ENCODE measurements at places on chromosomes 4 and X.

GRCh38 chr4:41065434-41066006, 148.8 kb downstream of the APBB2 start:
- H3K4me1 ChIP-seq, result no peaks in the 10 kb centered on the region
- DNase-seq, result no peak
- H3K27me3 ChIP-seq, result no peaks in the 10 kb centered on the region
- no peak overlapping the region for H3K27ac ChIP-seq

GRCh38 chrX:122863067-122863466, 321.0 kb upstream of the GRIA3 start:
- H3K4me3 ChIP-seq, result no peak overlapping the region
- H3K4me1 ChIP-seq, result no peaks in the 10 kb centered on the region
- H3K27me3 ChIP-seq, result no peaks in the 10 kb centered on the region
- H3K36me3 ChIP-seq, result no peaks in the 10 kb centered on the region

DNA sequence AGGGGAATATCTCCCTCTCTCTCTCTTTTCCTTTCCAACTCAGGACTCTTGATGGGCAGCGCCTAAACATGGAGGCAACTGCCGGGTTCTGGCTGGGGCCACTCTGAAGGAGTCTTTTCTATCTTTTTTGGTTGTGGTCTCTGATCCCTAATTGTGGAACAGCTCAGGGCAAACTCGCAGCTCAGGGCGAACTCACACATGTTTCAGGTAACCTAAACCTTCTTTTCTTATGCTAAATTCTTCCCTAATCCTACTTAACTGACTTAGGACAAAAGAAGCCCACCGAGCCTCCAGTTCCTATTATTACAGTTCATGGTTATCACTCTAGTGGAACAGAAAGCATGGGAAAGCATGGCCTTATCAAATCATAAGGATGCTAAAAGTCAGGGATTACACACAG, 21.3 kb downstream of the ETDA start:
- no peak overlapping the region for H3K27ac ChIP-seq
- H3K4me3 ChIP-seq, result no peak overlapping the region
- H3K36me3 ChIP-seq, result no peaks in the 10 kb centered on the region
- no peaks in the 10 kb centered on the region for H3K27me3 ChIP-seq

DNA sequence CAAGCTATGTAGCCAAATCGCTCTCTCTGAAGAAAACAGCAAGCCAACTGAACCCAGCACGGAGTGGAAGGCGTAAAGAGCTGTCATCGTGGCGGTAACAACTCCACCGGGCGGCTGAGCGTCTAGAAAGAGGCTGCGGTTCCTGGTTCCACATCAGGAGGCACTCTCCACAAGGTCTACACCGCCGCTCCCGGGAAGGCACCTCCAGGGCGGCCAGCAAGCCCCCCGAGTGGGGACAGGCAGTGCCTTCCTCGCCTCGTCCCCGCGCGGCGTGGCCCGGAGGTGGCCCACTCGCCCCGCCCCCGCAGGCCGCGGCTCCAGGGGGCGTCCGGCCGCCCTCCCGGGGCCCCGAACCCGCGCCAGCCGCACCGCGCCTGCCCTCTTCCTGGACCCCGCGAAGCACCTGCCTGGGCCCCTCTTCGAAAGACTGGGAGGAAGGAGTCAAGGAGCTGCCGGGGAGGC, 755 bp downstream of the KLHL8 start:
- peaks cover 17% of the 10 kb centered on the region for H3K4me1 ChIP-seq
- H3K27me3 ChIP-seq, result no peaks in the 10 kb centered on the region
- peak overlapping the region; percentile 89 for H3K27ac ChIP-seq
- no peaks in the 10 kb centered on the region for H3K36me3 ChIP-seq
- H3K4me3 ChIP-seq, result peak overlapping the region; percentile 78

Data from common myeloid progenitor, CD34-positive (primary cell).